ENCODE measurements at places on chromosomes 5 and 9.

DNA sequence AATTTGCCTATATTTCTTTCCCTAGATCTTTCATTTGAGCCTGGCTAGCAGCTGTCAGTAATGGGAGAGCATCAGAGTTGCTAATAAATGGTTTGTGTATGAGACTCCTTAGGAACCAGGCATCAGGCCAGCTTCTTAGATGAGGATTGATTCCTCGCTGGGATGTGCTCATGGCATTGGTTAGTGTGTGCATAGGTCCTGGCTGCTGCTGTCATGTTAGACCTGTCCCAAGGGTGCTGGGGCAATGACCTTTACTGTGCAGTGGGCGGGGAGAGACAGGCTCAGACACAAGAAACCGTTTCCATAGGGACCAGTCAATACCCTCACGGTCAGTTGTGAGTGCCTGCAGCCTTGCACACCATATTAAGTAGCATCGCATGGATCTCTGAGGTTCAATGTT is 112.3 kb upstream of the NR3C1 start:
- DNase-seq = no peak

DNA sequence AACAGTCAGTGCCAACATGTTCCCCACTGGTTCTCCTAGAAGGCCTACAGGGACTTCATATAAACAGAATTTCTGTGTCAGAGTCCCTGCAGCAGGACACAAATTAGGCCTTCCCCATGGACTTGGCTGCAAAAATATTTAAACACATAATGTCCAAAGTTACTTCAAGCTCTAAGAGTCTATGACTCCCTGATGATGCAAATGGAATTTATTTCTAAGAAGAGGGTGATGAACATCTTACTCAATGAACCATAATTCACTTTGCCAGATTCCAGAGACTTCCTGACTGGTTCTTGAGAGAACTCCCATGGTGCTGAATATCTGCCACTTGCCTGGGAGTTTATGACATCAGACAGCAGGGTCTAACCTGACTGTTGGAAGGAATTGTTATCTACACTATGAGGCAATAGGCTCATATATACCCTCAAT is 32.7 kb upstream of the ADRA1B start:
- no peak for DNase-seq

GRCh38 chr9:130288393-130288792 is 22.8 kb downstream of the HMCN2 start:
- no peak for DNase-seq

GRCh38 chr5:92179651-92180050 is 796.5 kb upstream of the ARRDC3 start:
- DNase-seq = no peak

DNA sequence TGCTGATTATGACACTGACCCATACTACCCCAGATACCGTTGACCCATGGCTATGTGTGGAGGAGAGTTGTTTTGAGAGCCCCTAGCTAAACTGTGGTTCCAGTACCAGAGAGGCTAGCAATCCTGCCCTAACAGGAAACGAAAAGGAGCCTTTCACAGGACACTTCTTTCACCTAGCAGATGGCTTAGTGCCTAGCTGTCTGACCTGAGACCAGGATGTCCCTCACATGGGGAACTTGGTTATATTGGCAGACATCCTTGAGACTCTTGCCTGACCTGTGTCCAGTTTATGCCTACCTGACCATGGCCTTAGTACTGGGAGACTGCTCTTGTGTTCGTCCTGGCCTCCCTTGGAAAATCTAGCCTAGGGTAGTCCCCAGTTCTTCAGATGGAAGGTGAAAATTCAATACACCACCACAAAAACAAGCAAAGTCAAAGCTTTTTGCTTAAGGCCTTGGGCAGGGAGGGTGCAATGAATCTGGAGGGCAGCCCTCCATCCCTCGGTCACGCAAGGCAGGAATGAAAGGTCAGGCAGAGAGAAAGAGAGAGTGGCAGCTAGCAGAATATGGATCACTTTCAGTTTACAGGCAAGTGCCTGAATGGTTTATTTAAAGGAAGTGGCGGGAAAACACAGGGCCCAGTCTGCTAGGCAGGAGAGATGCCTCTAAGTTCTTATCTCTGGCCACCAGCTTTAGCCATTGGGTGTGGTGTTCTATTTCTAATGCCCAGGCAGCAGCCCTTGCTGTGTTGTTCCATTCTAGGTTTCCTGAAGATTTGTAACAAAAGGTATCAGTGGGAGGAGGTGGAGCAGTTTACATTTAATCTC is 16.4 kb upstream of the ZNF474 start:
- no peak for DNase-seq

DNA sequence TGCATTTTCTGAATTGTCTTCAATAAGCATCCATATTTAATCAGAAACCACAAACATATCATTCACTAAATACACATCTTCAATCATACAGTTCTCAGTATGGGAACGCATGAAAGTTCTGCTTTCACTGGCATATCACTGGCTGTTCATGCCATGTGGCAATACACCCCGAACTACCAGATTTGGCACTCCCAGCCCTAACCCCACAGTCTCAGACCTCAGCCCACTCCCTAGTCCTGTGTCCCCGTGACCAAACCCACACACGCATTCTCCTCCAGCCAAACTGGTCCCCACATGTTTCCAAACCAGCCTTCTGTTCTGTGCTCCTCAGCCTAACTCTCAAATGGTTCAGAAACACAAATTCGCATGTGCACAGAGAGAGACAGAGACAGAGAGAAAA is 20.6 kb downstream of the KCNMB1 start:
- no peak for DNase-seq

DNA sequence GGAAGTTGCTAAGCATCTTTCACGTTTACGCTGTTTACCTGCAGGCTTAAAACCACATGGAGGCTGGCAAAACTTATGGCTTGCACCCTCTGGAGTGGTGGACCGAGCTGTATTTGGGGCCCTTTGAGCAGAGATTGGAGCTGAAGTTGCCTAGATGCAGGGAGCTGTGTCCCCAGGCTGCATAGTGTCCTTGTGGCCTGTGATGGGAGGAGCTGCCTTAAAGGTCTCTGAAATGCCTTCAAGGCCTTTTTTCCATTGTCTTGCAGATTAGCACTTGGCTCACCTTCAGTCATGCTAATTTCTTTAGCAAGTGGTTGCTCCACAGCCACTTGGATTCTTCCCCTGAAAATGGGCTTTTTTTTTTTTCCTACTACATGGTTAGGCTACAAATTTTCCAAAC is 81.5 kb upstream of the CHD1 start:
- DNase-seq = no peak

DNA sequence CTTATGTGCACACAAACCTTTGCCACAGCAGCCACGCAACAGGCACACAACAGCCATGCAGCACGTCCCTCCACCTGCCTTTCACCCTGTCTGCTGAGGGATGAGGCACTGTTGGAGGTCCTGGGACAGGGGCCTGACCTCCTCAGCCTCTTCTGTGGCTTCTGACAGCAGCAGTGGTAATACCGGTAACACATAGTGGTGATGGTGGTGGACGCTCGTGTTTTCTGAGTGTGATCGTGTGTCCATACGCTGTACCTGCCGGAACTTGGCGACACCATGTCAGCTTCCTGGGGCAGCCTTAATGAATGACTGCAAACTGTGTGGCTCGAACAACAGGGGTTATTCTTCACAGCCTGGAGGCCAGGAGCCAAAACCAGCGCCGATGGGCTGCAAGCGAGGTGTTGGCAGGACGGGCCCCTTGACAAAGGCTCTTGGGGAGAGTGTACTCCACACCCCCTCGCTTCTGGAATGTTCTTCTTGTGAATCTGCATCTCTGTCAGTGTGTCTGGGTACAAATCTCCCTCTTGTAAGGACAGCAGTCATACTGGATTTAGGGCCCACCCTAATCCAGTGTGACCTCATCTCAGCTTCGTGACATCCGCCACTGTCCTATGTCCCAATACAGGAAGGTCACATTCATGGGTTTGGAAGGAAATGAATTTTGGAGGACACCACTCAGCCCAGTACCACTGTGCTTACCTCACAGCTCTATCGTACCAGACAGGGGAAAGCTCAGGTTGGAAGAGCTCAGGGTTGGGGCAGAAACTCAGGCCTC is 55.3 kb upstream of the EXOC3 start:
- no peak for DNase-seq
